ENCODE measurements at places on chromosomes 7 and 10.

DNA sequence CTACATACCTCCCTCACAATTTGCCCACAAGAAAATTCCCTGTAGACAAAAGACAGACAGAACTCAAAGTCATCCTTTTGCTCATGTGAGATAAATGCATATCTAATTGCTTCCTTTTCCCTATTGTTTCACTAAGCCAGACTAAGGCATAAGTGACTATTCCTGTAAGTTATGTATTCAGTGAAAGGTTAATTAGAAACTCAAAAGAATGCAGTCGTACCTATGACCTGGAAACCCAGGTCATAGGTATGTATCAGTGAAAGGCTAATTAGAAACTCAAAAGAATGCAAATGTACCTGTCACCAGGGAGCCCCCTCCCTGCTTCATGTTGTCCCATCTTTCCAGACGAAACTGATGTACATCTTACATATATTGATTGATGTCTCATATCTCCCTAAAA lies 10.3 kb upstream of the GARS1 start:
- no peak for DNase-seq

DNA sequence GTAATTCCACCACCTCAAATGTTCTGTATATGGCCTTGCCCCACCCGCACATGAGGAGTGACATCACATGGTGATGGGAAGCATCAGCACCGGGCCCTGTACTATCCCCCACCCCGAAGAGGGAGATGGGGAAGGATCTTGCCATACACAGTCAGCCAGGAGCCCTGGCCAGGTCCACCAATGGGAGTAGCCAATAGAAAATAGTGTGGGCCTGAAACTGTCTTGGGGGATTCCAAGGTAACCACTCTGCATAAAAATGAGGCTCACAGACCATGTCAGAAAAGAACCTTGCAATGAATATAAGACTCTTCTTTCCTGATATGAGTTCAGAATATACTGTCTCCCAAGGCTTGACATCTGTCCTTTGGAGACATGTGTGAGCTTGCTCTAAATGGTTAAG lies 51.1 kb downstream of the ADRB1 start:
- DNase-seq, result no peak

DNA sequence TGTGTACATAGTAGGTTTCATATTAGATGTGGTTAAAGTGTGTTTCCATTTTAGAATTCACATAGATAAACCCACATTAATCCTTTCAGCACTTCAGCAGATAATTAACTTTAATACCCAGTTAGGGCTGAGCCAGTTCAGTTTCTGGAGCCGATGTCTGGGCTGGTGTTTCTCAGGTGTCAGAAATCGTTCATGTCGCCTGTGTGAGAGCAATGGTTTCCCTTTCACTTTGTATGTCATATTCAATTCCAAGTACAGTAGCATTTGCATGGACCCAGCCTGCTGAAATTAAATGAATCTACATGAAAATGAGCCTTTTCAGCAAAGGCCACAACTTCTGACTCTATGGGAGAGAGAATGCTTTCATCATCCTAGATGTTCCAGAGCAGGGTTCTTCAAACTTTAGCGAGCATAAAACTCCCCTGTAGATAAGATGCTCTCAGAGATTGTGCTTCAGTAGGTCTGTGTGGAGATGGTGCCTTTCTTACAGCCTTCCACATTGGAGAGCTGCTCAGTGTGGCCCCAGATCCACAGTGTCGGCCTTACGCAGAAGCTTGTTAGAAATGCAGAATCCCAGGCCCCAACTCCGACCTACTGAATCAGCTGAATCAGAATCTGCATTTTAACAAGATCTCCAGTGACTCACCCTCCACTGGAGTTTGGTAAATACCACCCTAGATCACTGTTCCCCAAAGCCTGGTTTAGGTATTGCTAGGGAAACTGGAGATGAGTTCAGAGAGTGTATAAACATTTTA lies 19.6 kb downstream of the WIPF3 start:
- no peak for DNase-seq

- DNase-seq, result no peak
Observed at GRCh38 chr7:105011831-105012502, 2.0 kb upstream of the KMT2E start.

DNA sequence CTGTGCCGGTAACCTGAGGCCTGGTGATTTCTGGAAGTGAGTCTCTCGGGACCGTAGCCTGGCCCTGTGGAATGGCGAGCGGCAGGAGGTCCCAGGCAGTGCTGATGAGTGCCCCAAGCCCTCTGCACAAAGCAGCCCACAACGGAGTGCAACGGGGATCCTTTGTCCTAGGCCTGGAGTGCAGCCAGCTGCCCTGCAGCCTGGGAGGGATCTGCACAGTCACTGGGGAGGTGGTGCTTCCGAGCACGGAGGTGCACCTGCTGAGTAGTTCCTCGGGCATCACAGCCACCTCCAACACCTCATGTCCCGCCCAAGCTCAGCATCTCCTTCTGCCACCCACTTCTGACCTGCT lies 162.8 kb upstream of the ZMIZ1 start:
- DNase-seq, result no peak

DNA sequence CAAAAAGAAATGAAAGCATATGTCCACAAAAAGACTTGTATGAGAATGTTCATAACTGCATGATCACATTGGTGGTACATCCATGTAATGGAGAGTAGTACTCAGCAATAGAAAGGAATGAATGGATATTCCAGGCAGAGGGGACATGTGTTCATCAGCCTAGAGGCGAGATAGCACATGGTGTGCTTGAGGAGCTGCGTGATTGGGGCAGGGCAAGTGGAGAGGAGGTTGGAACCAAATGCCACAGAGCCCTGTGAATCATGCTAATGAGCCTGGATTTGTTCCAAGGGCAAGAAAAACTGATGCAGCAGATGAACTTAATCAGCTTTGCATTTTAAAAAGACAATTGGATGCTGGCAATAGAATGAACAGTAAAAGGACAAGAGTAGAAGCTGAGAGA lies 73.3 kb downstream of the C10orf90 start:
- no peak for DNase-seq

- DNase-seq, result no peak
Observed at GRCh38 chr7:36019980-36020379, 133.1 kb upstream of the EEPD1 start.

- DNase-seq, result no peak
Observed at GRCh38 chr7:79713276-79713675, 259.8 kb upstream of the MAGI2 start.

DNA sequence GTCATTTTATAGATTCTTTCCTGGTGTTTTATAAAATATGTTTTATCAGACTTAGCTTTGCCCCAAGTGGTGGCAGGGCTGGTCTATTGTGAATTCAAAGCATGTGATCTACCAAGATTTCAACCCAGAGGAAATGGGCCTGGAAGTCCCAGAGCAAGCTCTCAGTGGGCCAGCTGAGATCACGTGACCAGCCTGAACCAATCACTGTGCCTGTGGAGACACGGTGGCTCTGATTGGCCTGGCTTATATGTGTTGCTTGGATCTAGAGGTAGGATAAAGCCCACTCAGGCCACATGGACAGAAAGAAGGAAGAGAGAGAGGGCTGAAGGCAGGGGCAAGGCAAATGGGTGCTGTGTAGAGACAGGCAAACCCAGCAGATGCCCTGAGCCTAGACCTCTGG lies 65.5 kb upstream of the GATA3 start:
- no peak for DNase-seq

DNA sequence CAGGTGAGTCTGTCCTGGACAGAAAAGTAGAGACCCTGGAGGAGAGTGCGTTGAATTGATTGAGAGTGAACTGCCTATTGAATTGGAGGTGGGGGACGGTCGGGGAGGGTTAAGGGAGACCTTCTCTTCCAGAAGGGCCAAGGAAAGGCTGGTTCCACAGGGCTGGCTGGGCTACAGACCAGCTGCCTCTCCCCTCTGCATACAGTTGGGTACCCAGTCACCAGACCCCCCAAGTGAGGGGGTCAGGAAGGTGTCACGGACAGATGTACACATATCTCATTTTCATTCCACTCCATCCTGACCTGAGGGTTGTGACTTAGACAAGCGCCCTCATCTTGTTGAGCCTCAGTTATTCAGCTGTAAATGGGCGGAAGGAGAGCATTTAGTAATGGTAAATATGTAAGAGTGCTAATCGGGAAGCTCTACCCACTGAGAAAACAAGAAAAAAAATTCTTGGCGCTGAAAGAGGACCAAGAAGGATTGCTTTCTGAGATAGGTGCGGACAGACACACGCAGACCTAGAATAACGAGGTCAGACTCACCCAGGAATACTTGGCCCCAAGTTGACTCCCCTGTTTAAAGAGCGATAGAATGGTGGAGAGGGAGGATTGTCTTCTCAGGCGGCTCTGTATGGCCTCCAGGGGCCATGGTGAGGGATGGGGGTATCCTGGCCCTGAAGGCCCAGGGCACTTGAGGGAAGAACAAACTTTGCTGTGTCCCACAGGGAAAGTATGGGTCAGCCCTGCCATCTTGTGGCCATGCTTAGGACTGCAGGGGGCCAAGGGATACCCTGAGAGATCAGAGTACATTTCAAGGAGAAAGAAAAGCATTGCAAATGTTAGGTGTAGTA lies 7.2 kb upstream of the MBL2 start:
- no peak for DNase-seq

DNA sequence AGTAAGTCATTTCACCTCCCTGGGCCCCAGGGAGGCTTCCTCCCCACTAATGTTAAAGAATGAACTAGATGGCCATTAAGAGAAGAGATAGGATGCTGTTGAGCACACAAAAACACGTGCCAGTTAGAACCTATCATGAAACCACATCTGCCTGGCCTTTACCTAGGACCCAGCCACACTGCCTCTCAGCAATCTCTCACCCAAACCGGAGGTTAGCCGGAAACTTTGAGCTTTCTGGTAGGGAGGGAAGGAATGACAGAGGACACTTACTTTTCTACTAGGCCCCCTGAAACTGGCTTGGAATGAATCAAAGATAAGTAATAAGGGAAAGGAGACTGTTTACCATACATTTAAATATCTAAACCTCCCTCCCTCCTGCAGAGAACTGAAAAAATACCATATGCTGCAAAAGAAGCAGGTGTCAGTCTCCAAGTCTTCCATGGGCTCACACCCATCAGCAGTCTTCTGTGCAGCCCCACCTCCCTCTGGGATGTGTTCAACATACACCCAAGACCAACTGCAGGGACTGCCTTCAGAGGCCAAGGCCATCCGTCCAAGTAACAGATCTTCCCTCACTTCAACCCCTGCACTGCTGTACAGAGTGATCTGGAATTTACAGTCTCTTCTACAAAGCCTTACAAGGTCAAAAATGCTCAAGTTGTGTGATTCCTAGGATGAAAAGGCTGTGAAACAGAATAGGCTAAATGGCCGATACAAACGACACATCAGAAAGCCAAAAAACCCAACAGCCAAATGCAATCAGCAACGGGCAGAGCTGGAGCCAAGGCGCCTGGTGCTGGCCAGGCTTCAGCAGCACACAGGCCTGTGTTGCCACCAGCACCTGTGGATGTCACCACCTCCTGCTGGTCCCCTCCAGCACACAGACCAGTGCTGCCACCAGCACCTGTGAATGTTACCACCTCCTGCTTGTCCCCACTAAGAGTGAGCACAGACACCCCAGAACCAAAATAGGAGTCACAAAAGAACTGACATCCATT lies 42.4 kb downstream of the SORBS1 start:
- DNase-seq, result no peak

DNA sequence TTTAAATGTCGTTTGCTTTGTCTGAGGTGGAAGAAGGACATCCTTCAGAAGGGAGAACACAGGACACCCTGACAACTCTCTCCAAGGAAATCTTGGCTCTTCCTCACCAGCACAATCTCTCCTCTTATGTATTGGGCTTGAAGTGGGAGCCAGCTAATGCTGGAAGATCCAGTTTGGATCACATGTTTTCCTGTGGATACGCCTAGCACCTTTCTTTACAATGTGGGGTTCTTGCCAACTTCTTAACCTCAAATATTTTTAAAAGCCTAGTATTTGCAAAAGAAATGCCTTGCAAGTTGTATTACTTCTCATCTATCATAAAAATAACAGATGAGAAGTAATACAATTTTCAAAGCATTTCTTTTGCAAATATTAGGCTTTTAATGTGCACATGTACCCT lies 76.4 kb downstream of the FRMD4A start:
- DNase-seq, result no peak

- DNase-seq, result no peak
Observed at GRCh38 chr10:77592946-77593636, 44.5 kb downstream of the KCNMA1 start.

DNA sequence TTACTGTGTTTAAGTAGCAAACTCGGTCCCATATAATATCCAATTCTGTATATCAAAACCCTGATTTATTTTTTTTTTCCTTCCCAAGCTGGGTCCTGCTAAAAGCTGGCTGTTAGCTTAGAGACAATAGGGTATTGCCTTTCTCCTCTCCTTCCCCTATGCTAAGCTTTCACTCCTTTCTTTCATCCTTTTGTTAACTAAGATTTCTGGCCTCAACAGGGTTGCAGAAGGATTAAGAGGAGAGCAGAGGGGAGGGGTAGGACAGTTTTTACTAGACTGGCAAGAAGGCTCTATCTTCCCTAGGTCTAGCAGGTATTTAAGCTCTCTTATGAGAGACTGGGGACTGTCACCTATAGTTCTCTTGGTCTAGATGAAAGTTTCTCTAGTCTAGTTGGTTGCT lies 229.2 kb downstream of the KCND2 start:
- DNase-seq, result no peak

GRCh38 chr10:16030562-16030961 lies 170.3 kb upstream of the MINDY3 start:
- DNase-seq, result no peak

DNA sequence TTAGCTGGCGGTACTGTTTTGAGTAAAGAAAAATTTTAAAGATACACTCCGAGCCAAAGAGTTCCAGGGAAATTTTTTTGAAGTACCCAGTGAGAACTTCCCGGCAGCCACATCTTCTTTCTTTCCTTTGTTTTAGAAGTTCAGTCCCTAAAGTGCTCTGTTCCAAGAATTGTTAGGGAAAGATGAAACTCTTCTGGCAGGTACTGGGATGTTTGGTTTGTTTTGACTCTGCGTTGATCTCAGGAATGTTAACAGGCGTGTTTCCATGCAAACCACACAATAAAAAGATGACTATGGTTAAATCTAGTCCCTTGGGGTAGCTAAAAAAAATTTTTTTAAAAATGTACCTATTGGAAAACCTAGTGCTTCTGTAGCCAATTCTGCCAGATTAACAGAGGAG lies 224.7 kb upstream of the PHYHIPL start:
- no peak for DNase-seq

DNA sequence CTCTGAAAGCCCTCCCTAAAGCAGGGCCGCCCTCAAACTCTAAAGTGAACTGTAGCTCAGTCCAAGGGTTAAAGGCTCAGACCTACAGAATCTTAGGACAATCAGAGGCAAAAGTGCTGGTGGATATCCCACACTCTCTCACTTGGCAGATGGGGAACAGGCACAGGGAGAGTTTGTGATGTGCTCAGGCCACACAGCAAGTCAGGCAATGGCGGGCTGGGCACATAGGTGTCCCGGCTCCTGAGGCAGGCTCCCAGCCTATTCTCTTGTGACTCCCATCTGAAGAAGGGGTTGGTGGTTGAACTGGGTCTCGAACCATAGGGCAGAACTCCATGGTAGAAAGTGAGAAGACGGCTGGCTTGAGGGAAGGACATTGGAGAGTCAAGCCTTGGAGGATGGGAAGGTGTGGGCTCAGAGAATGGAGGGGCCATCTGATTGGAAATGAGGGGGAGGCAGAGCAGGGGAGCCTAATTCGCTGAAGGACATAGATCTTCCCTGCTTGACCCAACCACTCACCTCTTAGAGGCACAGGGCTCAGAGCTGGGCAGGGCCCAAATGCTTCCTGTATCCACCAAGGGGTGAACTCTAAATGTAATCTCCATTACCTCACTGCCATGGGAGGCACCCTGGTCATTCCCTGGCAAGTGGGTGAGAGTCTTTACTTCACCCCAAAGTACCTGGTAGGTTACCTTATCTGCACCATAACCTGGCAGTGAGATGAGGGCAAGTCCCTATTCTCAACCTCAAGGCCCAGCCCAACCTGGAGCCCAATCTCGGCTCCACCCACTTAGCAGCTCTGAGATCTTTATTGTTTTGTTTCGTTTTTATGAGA lies 4.9 kb upstream of the ZMIZ1 start:
- no peak for DNase-seq

Data from activated T-helper 1 cell treated with anti-CD3 and anti-CD28 coated beads, Interleukin-2, amount 50 U/mL, for 16 hours (primary cell).